CD4-positive, alpha-beta T cell treated with Interleukin-15 for 1 hour (primary cell): ENCODE measurements at places on chromosomes 6 and 20.

- DNase-seq: no peak
Observed at GRCh38 chr6:70717038-70717801, 49.5 kb downstream of the SMAP1 start.

DNA sequence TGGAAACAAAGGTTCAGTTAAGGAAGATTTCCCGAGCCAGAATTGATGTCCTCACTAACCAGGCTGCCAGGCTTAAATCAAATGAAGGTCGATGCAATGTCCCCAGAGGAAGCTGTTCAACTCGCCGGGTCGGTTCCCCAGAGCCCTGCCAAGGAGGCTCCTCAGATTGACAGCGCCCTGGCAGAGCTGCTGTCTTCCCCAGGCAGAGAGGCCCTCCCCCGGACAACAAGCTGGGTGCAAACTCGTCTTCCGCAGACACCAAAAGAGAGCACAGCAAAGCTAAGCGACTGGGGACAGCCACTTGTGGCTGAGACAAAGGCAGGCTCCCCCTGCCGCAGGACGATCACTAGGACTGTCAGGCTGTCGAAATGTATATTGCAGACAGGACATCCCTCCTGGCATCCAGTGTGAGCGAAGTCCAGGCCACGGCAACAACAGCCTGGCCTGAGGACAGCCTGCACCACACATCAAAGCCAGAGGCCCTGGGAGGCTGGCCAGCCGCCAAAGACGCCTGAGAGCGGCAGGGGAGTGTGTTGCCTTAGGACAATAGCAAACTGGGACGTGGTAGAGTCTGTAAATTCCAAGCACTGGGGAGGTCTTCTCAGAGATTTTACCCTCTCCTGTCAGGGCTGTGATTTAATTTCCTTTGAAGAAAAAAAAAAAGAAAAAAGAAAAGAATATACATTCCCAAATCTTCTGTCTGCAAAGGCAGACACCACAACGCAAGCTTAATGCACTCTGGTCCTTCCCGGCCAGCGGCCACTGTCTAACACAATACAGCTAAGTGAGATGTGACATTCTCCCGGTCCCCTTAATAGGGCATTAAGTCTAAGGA lies 99.1 kb downstream of the HIVEP2 start:
- DNase-seq: peak; percentile 70

- DNase-seq: no peak
Observed at GRCh38 chr6:45115696-45116095, 212.4 kb upstream of the RUNX2 start.

DNA sequence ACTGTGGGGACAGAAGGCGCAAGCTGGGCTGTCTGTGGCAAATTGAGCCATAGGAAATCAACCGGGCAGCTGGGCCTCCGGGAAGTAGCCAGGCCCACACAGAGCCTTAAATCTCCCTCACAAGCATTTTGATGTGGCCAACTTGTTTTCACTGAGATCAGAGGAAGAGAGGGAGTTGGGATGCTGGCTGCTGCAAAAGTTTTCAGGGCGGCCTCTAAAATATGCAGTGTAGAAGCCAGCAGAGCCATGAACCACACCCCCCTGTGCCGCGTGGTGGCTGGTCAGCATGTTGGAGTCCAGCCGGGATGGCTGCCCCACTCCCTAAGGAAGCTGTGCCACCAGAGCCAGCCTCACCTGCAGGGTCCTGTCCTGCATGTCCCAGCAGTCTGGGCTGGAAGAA lies 167.4 kb downstream of the CDC5L start:
- no peak for DNase-seq

GRCh38 chr6:55473722-55474121 lies 105.3 kb downstream of the HMGCLL1 start:
- DNase-seq: no peak

GRCh38 chr20:44651684-44652423 lies at the start of gene ADA:
Gene ADA (minus strand): TSS chr20:44651699. CDS start chr20:44651607, 92 bp downstream.
- DNase-seq: no peak

DNA sequence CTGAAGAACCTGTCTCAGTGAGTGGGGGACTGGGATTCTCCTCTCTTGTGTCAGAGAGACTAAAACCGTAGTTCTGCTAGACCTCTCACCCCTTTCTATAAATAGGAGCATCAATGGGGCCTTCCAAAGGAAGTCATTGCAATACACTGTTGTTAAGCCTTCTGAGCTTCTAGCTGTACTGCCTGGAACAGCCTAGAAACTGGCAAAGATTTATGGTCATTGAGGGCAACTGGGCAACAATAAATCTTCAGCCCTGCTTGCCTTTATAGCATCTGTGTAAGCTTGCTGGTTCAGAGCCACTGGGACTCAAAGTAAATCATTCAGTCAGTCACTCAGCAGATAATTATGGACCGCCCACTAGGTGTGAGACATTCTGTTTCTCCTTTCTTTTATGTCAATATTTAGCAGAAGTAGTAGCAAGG lies 53.2 kb downstream of the PPP1R14C start:
- no peak for DNase-seq
